ENCODE measurements at places on chromosomes 12 and 14.

- no peak for DNase-seq
Measured at GRCh38 chr12:2841056-2841650, 6.3 kb upstream of the NRIP2 start.

GRCh38 chr12:25071366-25071765 lies 122.5 kb upstream of the BCAT1 start:
- no peak for DNase-seq

DNA sequence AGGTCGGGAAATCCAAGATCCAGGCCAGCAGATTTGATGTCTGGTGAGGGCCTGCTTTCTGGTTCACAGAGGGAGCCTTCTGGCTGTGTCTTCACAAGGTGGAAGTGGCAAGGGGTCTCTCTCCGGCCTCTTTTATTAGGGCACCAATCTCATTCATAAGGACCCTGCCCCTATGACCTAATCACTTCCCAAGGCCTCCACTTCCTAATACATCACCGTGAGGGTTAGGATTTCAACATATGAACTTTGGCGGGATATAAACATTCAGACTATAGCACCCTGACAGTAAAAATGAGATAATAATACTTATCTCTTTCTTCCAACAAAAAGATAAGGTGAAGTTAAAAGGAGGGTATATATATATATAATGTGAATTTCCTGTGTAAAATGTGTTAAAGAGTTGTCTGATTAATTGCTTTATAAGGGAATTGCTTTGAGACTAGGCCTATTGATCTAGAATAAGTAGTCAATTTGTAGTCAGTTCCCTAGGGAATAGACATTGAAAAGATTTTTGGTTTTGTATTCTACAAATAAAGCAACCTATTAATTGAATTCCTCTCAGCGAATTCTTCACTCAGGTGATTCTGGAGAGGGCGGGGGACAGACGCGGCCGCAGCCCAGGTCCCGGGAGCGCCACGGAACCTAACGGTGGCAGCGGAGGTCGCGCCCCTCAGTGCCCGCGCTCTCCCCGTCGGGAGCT lies 516 bp upstream of the LGALS3 start:
- DNase-seq: no peak

GRCh38 chr14:21534576-21534975 lies 8.4 kb upstream of the SALL2 start:
- no peak for DNase-seq

- no peak for DNase-seq
Measured at GRCh38 chr12:71270057-71270456, 112.3 kb upstream of the TSPAN8 start.
